ENCODE measurements at places on chromosomes 1 and 21.

DNA sequence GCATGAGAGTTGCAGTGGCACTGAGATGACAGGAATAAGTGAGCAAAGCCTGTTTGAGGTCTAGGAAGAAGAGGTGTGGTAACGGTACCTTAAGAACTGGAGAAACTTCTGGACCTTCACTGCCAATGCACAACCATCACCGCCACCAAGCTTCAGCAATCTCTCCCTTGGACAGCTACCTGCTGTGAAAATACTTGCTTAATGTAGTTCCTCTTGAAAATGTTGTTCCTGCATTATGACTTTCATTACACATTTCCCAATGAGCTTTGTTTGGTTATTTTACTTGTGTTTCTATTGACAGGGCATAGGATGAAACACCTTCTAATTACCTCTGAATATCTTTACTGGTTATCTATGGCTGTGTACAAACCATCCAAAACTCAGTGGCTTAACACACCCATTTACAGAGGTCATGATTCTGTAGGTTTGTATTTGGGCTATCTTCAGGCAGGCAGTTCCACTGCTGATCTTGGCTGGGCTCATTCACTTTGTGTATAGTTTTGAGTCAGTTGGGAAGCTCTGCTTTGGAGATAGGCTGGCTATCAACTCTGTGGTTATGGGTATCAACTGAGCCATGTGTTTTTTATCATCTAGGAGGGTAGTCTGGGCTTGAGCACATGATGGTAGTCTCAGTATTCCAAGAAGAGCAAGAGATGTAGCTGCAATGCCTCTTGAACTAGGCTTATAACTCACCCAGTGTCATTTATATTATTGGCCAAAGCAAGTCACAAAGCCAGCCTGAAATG is 149.4 kb downstream of the ELAVL4 start:
- DNase-seq: no peak

GRCh38 chr1:107363154-107363553 is 222.3 kb downstream of the NTNG1 start:
- no peak for DNase-seq

DNA sequence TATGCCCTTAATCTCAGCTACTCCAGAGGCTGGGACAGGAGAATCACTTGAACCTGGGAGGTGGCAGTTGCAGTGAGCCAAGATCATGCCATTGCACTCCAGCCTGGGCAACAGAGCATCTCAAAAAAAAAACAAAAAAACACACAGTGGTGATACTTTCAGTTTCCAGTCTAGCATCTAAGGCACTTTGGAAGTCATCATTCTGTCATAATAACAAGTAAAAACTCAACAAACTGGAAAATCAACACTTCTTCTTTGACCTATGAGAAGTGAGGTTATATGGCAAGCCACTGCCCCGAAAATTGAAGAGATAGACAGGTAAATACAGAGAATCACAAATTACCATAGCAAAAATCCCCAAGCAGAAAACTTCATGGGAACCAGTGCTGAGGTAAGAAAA is 51.9 kb downstream of the IL12RB2 start:
- DNase-seq: no peak

DNA sequence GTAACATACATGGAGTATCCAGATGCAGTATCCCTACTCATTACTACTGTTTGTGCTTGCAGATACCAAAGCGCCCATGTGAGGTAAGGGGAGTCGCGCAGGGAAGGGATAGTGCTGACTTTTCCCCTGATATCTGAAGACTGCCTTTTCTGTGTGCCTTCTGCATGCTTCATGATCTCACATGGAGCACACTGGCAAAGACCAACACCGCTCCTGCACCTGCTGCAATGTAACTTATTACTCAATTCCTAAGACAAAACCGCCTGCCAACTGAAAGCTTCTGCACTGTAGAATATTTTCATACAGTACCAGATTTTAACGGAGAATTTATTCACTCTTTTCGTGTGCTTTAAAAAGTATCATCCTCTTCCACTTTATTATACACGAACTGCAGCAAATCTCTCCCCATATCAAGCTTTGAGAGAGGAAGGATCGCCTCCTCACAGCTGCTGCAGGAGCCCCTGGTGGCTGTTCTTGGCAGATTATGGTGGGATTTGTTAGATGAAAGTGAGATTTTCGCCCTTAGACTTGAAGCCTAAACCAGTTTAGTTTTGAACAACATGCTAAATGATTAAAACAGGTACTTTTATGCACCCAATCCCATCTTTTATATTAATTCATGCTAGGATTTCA is 99.1 kb downstream of the PTPN14 start:
- DNase-seq: no peak

GRCh38 chr1:186054003-186054402 is 319.8 kb downstream of the HMCN1 start:
- no peak for DNase-seq

Data from activated naive CD4-positive, alpha-beta T cell treated with anti-CD3 and anti-CD28 coated beads, Interleukin-2, amount 50 U/mL, for 16 hours (primary cell).